ENCODE measurements at places on chromosomes 6 and 20.

GRCh38 chr6:20325641-20326421 lies 75.8 kb upstream of the E2F3 start:
- no peak for DNase-seq

DNA sequence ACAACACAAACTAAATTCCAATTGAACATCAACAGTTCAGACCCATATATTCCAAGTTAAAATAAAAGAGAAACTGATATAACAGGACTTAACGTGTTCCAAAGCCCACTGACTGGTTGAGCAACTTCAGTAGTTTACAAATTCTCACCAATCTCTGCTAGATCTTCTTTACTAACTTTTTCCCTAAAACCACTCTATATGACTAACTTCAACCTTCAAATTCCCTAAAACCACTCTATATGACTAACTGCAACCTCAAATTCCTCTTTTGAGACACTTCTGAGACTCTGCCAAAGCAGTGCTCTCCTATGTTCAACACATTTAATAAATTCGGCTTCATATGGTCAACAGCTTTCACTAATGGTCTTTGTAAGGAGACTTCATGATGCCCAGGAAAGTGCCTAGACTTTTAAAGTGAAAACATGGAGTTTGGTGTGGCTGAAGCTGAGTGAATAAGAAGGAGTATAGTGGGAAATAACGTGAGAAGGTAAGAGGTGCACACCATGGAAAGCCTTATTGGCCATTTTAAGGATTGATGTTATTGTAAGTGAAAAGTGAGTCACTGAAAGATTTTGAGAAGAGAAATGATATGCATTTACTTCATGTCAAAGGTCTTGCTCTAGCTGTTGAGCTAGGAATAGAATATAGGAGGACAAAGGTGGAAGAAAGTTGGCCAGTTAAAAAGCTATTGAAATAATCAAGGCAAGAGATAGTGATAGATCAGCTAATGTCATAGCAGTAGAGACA lies 134.0 kb upstream of the HCRTR2 start:
- no peak for DNase-seq

DNA sequence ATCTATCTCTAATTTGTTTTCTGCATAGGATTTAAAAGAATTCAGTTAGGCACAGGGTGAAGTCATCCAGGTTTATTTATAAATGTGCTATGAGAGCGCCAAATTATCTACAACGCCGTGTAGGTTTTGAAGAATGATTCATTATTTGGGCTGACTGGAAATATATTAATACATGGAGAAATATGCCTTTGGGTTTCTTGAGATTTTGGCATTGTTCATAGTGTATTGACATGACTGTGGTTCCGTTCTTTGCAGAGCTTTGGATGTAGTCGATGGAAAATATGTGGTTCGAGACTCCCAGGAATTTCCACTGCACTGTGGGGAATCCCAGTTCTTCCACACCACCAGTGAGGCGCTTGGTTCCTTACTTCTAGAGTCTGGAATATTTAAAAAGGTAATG lies 90.9 kb downstream of the CRYBG1 start:
- no peak for DNase-seq

GRCh38 chr6:75244063-75244584 lies 523 bp upstream of the COX7A2 start:
- no peak for DNase-seq

DNA sequence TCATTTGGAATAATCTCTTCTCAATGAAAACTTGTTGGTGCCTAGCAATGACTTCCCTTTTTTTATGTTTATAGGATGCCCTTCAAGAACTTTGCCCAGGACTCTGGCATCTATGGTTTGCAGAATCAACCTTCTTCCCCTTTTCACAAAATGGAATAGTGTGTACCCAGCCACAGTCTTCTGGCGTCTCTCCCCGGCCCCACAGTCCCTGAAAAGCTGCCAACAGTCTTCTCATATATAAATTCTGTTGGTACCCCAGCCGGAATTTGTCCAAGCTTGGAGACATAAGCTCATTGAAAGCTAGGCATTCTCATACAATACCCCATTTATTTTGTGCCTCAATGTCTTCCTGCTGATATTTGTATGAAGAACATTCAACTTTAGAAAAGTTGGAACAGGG lies 26.4 kb upstream of the MCM3 start:
- DNase-seq, result no peak

- DNase-seq, result no peak
Measured at GRCh38 chr6:128882560-128882959, 378 bp upstream of the LAMA2 start.

DNA sequence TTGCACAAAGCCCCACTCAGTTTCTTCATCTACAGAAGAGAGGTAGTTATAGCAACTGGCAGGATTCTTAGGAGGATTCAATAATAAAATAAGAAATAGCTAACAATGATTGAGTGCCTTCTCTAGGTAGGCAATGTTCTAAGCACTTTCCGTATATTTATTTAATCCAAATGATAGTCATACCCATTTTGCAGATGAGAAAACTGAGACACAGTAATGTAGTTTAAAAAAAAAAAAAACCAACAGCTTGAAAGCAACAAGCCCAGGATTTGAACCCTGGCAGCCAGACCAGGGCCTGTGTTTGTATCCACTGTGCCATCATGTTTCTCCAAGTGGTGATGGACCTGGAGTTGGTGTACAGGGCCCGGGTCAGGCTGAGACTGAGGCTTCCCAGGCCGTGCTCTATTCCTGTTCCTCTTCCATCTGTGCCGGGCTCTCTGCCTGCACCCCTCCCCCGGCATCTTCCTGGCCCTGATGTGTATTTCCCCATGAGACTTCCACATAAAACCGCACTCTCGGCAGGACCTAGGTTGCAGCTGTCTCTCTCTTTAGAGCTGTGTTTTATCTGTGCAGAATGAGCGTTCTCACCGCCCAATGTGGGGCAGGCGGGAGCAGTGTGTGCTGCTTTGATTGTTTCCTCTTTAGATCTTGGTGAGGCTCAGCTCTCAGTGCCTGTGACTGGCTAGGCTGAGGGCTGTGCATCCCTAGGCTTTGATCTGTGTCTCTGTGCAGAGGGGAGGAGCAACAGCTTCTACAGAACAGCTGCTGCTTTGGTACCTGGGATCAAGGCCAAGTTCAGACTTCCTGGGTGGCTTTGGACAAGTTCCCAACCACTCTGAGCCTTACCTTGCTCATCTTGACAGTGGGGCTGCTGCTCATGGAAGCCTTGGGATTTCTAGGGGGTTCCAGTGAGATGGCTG lies 49.5 kb downstream of the TOX2 start:
- no peak for DNase-seq

- no peak for DNase-seq
Measured at GRCh38 chr6:81381382-81381916, 371.0 kb downstream of the TENT5A start.

- DNase-seq, result no peak
Measured at GRCh38 chr6:155412335-155412734, 43.3 kb downstream of the NOX3 start.

GRCh38 chr6:79430913-79431536 lies 106.2 kb downstream of the LCA5 start:
- DNase-seq, result no peak

GRCh38 chr6:106125925-106126435 lies 39.8 kb downstream of the PRDM1 start:
- DNase-seq, result no peak

- DNase-seq, result no peak
Measured at GRCh38 chr6:25222006-25222678, 57.0 kb upstream of the CARMIL1 start.

DNA sequence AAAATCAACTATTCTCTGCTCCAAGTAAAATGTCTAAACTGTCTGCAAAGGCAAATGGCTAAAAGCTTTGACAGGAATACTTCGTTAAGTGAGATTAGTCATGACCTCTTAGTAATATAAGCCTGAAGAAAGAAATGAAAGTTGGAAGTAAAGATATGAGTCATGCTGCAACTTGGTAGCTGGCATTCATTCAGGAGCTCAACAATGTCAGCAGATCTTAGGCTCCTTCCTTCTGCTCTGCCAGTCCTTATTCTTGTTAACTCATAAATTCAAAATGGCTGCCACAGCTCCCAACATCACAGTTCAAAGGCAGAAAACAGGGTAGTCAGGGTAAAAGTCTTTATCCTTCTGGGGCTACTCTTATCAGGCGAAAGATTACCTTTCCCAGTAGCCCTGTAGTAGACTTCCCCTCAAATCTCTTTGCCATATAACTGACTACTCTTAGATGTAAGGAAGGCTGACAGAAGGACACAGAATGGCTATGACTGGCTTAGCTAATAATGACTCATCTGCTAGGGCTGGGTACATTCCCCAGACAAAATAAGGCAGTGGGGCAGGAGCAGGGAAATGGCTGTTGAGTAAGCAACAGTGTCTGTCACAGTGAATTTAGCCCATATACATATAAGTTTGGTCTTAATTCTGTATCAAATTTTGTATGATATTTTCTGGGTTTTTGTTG lies 24.4 kb upstream of the C6orf62 start:
- no peak for DNase-seq

- DNase-seq, result no peak
Measured at GRCh38 chr20:11993886-11994461, 76.3 kb downstream of the BTBD3 start.

- DNase-seq, result no peak
Measured at GRCh38 chr6:112308476-112308875, 38.7 kb upstream of the RFPL4B start.

- DNase-seq, result no peak
Measured at GRCh38 chr20:6663104-6663503, 104.4 kb upstream of the BMP2 start.

GRCh38 chr6:144564202-144564601 lies 279.1 kb downstream of the UTRN start:
- DNase-seq, result no peak

DNA sequence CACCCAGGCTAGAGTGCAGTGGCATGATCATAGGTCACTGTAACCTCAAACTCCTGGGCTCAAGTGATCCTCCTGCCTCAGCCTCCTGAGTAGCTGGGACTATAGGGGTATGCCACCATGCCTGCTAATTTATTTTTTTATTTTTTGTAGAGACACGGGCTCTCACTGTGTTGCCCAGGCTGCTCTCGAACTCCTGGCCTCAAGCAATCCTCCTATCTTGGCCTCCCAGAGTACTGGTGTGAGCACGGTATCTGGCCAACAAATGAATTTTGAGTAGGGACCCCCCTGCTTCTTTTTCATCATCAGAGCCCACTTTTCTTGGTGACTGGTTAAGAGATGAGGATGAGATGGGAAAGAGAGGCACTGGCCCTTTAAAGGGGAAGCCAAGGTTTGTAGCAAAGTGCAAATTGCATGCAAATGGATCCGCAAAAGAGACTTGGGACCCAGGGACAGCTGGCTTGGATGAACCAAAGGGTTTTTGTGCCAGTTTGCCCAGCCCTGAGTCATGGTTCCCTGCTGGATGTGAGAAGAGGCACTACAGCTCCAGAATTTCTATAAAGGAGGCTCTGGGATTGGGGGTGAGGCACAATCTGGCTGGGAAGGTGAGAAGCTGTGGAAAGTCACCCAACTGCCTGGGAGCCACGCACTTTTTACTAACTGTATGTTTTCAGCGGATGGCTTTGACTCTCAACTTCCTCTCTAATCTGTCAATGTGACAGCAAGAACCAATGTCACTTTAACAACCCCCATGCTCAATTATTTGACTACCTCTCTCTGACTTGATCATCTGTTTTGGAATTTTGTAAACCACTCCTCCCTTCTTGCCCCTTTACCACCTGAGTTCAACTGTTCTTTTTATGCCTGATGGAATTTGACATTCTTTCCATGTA lies 58.7 kb upstream of the RNF24 start:
- DNase-seq, result no peak

DNA sequence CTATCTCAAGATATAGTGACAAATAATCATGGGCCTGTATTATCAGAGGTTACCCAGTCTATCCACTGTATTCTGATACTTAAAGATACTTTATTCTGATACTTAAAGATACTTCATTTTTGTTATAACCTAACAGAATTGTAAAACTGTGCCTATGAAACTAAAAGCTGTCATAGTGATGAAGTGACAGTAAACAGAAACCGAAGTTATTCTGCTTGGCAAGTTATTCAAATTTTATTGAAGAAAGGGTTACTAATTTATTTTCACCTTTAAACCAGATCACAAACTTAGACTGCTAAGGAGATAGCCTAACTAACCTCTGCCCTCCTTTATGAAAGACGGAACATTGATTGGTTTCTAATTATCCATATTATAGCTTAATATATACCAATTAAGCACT lies 604.6 kb upstream of the IMPG1 start:
- DNase-seq, result no peak

GRCh38 chr6:15770347-15771143 lies 107.7 kb upstream of the DTNBP1 start:
- DNase-seq, result no peak

DNA sequence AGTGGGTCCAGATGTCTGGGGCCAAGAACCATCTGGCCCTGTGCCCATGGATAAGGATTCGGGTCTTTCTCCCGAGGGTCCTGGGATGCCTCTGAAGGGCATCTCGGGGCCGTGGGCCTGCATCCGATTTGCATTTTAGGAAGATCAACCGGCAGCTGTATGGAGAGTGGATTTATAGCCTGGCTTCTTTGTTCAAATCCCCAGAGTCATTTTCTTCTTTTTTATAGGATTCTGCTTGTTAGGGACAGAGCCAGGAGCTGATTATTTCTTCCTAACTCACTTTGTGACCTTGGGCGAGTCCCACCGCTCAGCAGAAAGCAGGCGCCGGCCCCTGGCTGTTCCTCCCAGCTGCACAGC lies 52.9 kb upstream of the APCDD1L start:
- DNase-seq, result no peak

GRCh38 chr6:35181933-35182612 lies 31.7 kb upstream of the SCUBE3 start:
- DNase-seq, result no peak

DNA sequence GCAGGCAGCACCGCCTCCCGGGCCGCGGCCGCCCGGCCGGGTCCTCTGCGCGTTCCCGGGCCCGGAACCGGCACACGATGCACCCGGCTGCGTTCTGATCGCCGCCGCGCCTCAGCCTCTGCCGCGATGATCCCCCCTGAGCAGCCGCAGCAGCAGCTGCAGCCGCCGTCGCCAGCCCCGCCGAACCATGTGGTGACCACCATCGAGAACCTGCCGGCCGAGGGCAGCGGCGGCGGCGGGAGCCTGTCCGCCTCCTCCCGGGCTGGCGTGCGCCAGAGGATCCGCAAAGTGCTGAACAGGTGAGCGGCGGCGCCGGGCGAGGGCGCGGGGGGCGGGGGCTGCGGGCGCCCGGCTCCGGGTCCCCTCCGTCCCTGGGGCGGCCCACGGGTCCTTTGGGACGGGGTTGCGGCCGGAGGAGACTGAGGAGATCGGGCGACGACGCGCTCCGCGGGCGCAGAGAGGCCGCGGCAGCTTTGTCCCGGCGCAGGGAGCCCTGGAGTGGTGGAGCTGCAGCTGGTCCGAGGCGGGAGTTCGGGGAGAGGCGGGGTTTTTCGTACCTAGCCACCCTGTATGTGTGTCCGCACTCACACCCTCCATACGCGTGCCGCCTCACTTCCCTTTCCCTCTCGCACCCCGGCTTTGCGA lies 659 bp downstream of the SLC35F1 start:
- no peak for DNase-seq

DNA sequence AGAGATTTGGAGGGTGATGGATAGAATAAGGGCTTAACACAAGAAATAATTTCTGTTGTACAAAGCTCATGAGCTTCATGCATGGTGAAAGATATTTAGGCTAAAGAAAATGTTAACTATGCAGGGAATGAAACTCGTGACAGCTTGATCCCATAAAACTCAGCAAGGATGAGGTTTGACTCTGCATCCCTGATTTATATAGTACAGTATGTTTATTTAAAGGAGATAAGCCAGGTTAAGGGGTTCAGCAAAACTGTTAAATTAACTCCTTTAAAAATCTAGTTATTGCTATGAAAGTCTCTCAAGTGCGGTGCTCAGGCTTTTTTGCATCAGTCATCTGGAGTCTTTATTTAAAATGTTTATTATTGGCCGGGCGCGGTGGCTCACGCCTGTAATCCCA lies 326.4 kb downstream of the LAMA2 start:
- no peak for DNase-seq

Measured in NCI-H1048 (cell line).